Gastroesophageal sphincter (tissue), 4 donors: ENCODE measurements at places on chromosomes 12 and 14.

GRCh38 chr12:7099290-7099996 lies 7.2 kb upstream of the C1R start:
- ATAC-seq = no peak

- no peak for ATAC-seq
Measured at GRCh38 chr12:103529306-103529705, 33.5 kb upstream of the C12orf42 start.

DNA sequence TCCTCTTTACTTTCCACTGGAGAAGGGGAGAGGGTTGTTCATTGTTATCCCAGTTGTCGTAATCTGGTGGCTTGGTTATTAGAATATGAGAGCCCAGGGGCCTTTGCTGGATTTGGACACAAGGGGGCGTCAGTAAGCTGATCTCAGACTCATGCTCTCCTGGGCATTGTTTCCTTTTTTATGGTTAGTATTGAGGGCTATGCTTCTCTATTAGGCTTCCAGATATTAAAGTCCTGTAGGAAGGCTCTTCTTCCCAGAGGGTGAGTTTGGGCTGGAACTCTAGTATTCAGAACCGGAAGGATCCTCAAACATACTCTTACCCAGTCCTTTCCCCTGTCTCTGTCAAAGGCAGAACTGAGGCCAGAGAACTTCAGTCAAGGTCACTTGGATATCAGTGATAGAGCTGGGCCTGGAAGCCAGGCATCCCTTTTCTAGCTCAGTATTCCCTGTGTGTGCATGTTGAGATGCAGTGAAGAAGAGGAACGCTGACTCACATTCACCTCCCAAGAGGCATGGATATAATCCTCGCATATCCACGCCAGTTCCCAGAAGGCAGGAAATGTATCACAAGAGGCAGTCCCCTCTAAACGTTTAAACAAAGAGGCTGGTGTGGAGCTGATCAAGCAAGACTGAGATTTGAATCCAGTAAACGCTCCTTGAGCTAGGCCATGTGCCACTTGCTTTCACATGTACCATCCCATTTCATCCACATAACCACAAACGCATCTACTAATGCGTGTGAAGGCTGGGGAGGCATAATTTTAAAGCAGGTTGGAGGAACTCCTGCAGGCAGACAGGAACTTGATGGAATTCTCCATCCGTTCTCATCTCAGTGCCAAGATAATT lies 41.6 kb downstream of the UBE3B start:
- ATAC-seq = peak; percentile 55

DNA sequence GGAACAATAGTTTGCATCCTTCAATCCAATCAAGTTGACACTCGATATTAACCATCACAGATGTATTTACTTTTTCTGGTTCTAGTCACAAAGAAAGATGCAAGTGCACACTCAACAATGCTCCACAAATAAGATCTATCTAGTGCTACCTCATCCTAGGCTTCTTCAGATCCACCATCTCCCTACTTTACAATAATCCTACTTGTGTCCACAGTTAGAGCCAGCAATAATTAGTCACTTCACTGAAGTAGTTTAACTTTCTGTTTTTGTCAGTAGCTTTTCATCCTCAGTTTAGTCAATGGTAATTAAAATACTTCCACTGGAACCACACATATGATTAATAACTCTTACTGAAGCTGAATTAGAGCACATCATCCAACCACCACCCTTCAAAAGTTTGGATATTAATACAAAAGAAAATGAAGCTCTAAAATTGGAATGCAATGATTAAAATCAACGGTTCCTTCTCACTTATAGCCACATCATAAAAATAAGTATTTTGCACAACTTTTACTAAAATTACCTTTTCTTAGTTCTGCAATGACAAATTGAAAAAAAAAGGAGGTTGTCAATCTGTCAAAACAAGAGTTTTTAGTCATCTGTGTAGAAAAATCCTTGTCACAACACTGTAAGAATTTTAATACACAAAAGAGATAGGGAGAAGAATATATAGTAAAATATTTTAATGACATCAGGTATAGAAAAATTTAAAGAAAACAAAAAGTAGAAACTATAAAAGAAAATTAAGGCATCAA lies 28.2 kb upstream of the SNRPF start:
- ATAC-seq = no peak

DNA sequence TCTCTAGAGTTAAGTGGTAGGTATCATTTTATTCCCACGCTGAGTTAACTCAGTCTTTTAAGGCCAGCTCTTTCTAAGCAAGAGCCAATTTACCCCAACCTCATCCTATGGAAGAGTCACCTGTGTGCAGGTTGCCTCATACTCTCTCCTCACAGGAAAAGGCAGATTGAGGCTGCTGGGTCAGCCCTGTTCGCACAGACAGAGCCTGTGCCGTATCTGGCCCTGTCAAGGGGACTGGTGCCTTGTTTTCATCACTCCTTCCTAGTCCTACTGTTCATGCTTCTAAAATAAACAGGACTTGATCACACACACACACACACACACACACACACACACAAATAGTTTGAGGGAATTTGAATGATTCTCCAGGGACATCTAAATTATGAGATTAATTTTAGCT lies 285.0 kb downstream of the SLC6A15 start:
- ATAC-seq = no peak

- no peak for ATAC-seq
Measured at GRCh38 chr14:85027681-85028370, 502.1 kb upstream of the FLRT2 start.

DNA sequence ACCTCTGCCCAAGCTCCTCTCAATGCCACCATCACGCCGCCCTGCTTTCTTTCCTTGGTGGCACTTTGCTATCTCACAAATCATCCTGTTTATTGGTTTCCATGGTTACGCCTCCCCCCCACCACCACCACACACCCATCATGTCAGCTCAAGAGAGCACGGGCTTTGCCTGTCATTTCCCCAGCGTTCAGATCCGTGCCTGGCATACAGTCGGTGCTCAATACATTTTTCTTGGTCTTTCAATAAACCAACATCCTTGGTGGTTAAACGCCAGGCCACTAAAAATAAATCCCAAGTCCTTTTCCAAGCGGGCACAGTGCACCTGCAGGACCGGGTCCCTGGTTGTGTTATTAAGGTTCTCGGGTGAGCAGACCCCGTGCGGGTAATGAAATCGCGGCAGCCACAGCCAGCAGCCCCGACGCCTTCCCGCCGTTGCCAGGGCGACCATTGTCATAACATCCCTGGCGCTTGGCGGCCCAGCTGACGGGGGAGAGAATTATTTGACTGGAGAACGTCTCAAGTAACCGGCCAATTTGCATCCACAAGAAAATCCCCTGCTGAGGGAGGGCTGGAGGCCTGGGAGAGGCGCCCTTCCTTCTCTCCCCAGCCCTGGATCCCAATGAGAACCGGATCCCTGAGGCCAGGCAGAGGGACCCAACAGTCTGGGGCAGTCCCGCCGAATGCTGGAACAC lies 92.9 kb downstream of the KSR2 start:
- no peak for ATAC-seq

- ATAC-seq = no peak
Measured at GRCh38 chr12:72368298-72368697, 96.1 kb downstream of the TRHDE start.

DNA sequence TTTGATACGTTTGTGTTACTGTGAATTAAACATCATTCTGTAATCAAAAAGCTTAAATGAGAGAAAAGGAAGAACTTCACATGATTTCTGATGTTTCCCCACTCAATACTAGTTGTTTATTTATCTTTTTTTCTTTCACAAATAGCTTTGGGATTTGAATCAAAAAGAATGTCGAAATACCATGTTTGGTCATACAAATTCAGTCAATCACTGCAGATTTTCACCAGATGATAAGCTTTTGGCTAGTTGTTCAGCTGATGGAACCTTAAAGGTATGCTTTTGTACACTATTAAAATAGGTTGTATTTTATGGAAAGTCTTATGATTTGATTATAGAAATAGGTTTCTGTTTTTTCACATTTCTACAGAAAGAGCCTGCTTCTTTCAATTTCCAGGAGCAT lies 41.5 kb downstream of the APAF1 start:
- no peak for ATAC-seq

DNA sequence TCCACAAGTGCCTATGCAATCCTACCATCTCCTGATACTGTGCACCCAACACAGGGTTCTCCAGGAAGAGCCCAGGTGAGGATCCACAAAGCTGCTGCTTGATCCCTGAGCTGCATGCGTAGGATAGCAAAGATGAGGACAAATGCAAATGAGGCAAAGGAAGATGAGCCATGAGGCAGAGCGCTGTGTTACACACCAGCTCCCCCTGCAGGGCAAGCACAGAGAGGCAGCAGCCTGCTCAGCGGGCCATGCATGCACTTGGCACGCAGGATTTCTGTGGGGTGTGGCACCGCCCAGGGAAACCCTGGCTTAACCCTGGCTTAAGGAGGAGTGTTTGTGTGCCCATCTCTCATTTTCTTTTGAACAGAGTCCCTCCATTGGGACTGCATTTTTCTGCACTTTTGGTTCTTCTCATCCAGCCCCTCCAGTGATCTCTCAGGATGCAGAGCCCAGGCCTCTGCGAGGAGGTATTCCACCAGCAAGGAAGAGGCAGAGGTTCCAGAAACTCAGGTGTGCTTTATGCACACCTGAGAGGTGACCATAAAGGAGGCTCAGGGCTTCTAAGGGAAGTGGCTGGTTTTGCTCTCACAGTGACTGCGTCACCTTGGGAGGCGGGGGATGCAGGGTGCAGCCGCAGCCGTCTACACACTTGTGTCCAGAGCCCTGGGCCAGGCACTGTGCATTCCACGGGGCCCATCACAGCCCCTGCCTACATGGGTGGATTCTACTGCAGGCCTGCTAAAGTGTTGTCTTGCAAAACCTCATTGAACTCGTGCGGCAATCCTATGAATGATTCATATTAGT lies 973.3 kb upstream of the TMEM132C start:
- peak; percentile 43 for ATAC-seq

- ATAC-seq = no peak
Measured at GRCh38 chr12:96060041-96060440, 24.7 kb upstream of the LTA4H start.

- no peak for ATAC-seq
Measured at GRCh38 chr12:53482626-53483168, 16.6 kb downstream of the MAP3K12 start.

- no peak for ATAC-seq
Measured at GRCh38 chr14:38835874-38836273, 267.2 kb downstream of the SEC23A start.

DNA sequence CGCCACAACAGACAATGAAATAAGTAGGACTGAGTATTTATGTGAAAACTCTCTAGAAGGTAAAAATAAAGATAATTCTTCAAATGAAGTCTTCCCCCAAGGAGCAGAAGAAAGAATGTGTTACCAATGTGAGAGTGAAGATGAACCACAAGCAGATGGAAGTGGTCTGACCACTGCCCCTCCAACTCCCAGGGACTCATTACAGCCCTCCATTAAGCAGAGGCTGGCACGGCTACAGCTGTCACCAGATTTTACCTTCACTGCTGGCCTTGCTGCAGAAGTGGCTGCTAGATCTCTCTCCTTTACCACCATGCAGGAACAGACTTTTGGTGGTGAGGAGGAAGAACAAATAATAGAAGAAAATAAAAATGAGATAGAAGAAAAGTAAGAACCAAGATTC lies 82.7 kb downstream of the VEZT start:
- ATAC-seq = no peak

DNA sequence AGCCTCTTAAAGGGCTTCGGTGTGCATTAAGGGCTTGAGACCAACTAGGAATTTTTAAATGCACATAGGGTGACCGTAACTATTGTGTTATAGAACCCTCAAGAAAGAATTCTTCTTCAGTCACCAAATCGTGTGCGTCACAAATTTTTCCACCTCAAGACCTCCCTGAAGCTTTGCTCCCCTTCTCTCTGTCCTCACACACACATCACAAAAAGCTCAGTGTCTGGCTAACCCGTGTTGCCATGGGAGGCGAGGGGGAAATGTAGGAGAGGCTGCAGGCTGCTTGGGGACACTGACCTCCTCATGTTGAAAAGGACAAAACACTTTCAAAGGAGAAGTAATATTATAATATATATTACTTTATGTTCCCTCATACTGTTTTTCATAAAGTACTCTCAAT lies 10.6 kb downstream of the SSPN start:
- ATAC-seq = no peak

DNA sequence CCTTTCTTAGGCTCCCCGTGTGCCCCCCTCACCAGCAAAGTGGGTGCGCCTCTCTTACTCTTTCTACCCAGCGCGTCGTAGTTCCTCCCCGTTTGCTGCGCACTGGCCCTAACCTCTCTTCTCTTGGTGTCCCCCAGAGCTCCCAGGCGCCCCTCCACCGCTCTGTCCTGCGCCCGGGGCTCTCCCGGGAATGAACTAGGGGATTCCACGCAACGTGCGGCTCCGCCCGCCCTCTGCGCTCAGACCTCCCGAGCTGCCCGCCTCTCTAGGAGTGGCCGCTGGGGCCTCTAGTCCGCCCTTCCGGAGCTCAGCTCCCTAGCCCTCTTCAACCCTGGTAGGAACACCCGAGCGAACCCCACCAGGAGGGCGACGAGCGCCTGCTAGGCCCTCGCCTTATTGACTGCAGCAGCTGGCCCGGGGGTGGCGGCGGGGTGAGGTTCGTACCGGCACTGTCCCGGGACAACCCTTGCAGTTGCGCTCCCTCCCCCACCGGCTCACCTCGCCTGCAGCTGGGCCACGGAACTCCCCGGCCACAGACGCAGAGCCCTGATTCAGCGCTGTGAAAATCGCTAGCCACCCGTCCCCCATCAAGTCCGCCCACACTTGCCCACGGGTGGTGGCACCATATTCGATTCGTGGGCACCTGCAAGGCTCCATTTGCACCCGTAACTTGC lies 1.3 kb downstream of the TMEM233 start:
- ATAC-seq = peak; percentile 53

- no peak for ATAC-seq
Measured at GRCh38 chr14:77338302-77338701, 17.5 kb downstream of the GSTZ1 start.

GRCh38 chr14:64715628-64716412 lies 11.6 kb downstream of the PLEKHG3 start:
- ATAC-seq = no peak

- ATAC-seq = no peak
Measured at GRCh38 chr14:51677738-51678137, 26.0 kb downstream of the FRMD6 start.

- no peak for ATAC-seq
Measured at GRCh38 chr14:89697281-89698060, 257.1 kb downstream of the EFCAB11 start.

DNA sequence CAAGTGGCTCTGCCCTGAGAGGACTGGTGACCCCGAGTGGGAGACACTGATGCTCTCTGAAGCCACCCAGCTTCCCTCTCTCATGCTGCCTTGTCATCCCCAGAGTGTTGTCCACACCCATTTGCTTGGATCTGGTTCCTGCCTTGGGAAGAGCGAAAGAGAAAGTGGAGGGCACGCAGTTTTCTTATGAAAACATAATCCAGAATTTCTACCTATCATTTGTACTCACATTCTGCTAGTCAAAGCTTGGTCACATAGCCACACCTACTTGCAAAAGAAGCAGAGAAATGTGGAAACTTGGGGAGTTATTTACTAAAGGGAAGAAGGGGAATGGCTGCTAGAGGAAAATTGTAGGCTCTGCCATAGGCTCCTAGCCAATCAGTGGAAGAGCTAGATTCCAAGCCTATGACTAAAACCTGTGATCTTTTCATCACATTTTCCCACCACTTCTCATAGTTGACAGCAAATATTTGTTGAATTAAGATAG lies 326.3 kb downstream of the ZFP36L1 start:
- ATAC-seq = peak; percentile 89
